ENCODE measurements at places on chromosomes 6 and 20.

DNA sequence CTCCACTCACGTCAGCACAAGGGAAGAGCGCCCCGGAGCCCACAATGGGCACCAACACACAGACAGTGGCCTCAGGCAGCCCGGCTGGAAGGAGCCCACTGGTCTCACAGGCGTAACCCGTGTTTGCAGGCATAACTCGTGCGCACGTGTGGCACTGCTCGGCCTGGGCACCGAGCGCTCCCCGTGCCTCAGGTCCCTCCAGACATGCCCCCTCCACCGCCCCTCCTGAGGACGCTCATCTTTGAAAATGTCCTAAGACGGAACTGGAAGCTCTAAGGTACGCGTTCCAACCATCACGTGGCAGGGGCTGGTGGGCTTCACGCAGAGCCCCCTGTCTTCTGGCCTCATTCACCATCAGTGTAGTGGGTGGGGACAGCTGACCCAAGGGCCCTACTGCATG is 44.6 kb downstream of the SSR1 start:
- no peak for DNase-seq

DNA sequence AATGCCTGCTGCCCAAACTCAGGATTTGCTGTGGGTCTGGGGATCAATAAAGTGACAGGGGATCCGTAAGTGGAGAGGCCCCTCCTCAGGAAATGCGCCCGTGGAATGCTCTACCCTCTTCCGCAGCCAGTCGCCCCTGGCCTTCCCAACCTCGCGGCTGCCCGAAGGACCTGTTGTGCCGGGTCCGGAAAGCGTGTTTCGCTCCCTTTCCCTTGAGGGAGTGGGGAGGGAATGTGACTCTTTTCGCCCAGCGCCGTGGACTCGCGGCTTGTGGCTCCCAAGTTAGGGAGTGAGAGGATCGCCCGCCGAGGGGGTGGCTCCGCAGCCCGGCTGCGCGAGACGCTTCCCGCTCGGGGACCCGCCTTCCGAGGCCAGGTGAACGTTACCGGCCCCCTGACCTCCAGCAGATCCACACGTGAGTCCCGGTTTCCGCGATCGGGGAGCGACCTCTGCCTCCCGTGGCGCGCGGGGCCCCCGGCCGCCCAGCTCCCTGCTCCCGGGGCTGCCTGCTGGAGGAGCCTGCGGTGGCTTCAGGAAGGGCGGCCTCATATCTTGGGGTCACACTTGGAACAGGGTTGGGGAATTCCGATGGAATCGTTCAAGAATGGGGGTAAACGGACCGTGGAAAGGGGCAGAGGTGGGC is 666 bp downstream of the TPD52L1 start:
- DNase-seq, result no peak

GRCh38 chr6:125867483-125867942 is 76.8 kb downstream of the NCOA7 start:
- no peak for DNase-seq

DNA sequence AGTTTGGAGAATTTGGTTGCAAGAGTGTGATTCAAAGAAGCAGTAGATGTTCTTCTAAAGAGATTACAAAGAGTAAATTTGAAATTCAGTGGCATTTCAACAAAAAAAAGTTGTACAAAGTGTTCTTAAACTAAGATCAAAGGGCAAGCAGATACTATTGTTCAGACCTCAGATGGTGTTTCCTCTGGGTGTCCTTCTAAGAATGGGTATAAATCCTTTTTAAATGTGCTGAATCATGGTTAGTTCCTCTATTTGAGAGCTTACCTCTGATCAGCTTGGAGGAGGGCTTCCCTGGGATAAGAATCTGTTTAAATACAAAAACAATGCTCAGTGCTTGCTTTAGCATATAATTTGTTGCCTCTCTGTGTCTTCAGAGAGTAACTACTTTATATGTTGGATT is 6.3 kb downstream of the BMP6 start:
- DNase-seq, result no peak

DNA sequence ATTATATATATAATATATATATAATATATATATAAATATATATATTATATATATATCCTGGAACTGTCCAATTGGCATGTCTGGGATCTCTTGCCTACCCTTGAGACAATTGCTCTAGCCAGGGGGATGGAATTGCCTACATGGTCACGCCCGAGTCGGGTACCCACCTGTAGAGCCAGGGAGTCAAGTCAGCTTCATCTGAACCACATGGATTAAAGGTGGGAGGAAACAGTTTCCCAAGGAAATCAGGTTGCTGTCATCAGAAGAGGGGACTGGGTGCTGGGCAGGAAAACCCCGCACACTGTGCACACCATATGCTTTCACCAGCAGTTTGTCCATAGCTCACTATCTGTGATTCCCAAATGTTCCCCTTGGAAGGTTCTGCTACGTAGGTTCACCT is 252.5 kb upstream of the NOX3 start:
- DNase-seq, result no peak

GRCh38 chr6:136716917-136717715 is 75.2 kb downstream of the MAP3K5 start:
- no peak for DNase-seq

DNA sequence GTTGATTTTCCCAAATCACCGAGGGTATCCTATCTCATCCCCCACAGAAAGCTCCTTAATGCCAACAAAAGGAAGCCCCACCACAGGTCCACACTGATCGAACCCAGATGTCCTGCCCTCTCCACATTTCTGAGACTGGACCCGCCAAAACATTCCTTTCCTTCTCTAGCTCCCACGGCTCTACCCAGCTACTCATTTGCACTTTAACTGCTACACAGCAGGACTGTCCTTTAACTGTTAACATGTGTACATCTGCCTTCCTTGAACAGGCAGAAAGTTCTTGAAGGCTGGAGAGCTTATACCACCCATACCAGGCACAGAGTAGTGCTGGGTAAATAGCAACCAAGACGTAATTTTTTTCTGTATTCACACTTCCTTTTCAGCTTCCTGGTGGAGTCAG is 68.6 kb downstream of the TRMT6 start:
- DNase-seq, result no peak

- no peak for DNase-seq
Observed at GRCh38 chr6:149861603-149862423, 2.3 kb downstream of the LRP11 start.

- DNase-seq, result no peak
Observed at GRCh38 chr6:73121421-73121993, 103.8 kb downstream of the KHDC1L start.

- no peak for DNase-seq
Observed at GRCh38 chr6:56593801-56594318, 48.8 kb downstream of the DST start.
